Stimulated activated CD8-positive, alpha-beta memory T cell treated with anti-CD3 and anti-CD28 coated beads, Interleukin-2, amount 100 ng/mL, for 48 hours (primary cell): ENCODE measurements at places on chromosomes 6 and 20.
A peak's percentile ranks its signal among the peaks of the same experiment; 100 is the strongest.

- DNase-seq: peak; percentile 76
These were observed 33.0 kb downstream of the HNF4A start for GRCh38 chr20:44388466-44389023.

DNA sequence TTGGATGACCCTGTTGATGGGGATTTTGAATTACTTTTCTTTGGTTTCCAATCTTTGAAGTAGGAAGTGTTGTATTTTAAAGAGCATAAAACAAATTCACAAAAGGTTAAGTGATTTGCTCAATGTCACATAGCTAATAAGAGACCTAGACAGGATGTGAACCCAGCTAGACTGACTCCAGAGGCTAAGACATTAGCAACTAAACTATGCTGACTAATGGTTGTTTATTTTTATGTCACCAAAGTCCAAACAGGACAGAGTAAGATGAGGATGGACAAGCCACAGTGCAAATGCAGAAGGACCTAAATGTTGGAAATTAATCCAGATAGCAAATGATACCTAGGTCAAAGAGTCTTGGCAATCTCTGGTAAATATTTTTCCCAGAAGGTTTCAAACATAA, 38.0 kb downstream of the OGFRL1 start:
- no peak for DNase-seq

GRCh38 chr6:125987026-125987617, 782 bp downstream of the TRMT11 start:
- no peak for DNase-seq

GRCh38 chr6:53111865-53112264, 36.8 kb downstream of the GCM1 start:
- DNase-seq: no peak

- no peak for DNase-seq
These were observed 420.9 kb upstream of the PLCB4 start for GRCh38 chr20:8647961-8648441.

DNA sequence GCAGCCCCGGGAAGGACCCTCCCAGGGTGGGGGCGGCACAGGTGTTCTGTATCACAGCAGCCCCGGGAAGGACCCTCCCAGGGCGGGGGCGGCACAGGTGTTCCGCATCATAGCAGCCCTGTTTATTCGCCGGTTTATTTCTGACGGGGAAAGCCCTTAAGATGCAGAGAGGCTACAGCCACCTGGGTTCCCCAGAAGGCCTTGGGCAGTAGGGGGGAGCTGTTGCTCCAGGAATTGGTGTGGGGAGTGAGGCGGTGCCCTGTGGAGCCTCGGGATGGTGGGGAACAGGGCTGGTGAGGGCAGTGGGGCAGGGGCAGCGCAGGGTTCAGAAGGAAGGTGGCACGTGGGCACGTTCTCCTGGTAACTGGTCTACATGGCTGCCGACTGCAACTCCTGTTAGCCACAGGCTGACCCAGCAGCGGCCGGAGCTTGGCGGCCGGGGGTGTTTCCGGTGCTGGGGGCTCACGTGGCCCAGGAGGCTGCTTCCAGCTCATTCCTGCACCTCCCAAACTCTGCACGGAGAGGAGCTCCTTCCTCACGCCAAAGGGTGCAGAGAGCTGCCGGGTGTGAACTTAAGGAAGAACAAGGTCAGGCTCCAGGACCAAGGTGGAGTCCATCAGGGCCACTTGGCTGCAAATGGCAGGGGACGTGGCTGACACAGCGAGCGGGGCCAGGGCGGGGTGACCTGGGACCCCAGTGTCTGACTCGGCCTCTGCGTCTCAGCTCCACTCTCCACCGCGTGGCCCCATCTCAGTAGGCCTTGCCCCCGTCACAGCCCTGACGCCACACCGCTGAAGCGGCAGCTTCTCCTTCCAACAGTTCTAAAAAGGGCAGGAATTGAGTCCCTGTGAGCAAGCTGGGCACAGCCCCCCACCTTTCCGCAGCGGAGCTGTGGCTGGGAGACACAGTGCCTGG, 13.2 kb downstream of the SLCO4A1 start:
- no peak for DNase-seq

DNA sequence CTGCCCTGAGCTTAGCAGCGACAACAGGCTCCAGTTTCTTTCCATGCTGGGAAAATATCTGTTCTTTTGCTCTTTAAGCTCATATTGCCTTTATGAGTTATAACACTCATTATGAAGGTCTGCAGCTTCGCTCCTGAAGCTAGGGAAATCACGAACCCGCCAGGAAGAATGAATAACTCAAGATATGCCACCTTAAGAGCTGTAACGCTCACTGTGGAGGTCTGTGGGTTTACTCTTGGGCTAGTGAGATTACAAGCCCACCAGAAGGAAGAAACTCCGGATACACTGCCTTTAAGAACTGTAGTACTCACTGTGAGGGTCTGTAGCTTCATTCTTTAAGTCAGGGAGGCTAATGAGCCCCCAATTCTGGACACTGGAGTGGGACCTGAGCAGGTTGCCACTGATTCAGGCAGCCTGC, 3.0 kb upstream of the SSR1 start:
- no peak for DNase-seq

GRCh38 chr20:37152284-37152683, 26.8 kb upstream of the RPN2 start:
- DNase-seq: no peak

GRCh38 chr6:108403236-108403635, 108.4 kb downstream of the AFG1L start:
- DNase-seq: no peak

DNA sequence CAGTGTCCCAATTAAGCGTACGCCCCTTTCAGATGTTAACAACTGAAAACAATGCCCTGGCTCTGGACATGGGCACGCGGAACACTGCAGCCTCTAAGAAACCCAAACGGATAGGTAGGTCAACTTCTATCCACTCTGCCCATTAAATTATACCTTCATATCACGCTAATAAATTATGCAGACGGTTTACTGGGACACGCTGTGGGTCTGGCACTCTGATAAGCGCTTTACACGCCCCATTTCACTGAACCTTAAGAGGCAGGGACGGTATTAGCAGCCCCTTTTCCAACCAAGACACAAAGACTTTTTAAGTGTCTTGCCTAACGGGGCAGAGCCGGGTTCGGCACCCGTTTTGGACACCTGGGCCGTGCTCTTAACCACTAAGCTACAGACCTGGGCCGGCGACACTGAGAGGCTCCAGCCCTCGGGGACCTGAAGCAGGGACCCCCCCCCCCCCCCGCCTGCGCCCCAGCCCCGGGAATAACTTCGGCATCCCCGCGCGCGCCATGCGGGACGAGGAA, 744 bp downstream of the STAU1 start:
- DNase-seq: no peak

DNA sequence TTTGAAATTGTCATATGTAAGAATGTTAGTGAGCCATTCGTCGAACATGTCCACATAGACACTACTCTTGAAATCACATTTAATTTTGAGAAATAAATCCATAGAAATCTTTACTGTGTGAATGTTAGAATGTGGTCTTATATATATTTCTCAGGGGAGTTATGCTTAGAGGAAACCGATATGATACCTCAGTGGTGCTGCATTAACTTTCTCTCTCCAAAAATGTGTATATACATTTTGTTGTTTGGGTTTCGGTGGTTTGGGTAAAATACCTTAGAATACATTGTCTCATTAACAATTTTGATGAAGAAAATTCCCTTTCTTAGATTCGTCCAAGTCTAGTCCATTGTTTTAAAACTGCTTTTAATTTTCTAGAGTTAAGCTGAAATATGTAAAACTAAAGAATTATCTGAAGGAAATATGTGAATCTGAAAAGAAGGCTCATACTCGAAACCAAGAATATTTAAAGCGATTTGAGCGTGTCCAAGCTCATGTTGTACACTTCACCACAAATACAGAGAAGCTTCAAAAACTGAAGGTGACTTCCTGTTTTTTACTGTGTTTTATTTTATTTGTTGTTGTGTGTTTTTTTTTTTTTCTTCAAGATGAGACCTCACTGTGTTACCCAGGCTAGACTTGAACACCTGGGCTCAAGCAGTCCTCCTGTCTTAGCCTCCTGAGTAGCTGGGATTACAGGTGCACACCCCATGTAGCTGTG, 10.3 kb downstream of the KIZ start:
- DNase-seq: no peak

DNA sequence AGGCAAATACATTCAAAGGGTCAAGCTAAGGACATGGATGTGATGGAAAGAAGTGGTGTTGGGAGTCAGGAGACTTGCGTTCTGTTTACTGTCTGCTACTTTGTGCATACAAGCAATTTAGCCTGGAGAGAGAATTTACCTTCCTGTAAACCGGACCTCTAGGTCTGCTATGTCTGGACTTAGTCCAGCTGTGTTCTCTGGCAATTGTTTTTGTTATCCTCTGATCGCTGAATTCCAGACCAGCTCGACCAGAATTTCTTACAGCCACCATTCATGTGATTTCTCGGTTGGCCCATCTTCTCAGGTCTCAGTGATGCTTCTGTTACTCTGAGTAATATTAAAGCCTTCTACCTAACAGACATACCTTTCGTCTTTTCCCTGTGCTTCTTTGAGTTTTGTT, 75.2 kb downstream of the LRRC1 start:
- no peak for DNase-seq

GRCh38 chr20:41200446-41201202, 63.3 kb downstream of the PLCG1 start:
- no peak for DNase-seq

GRCh38 chr6:1911474-1911873, 301.8 kb downstream of the FOXC1 start:
- DNase-seq: no peak

DNA sequence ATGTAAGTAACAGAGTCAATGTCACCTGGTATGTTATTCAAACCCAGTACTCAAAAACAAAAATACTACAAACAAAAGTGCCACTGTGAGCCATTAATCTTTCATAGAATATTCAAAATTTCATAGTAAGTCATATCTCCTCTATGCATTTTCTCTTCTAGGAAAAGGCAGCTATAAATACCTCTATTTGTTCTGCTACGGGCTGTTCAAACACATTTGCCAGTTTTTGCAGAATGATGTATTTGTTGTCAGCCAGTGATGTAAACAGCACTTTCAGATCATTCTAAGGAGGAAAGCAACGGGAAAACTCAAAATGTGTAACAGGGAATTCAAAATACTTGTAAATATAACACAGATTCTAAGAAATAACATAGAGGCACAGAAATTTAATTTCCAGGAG, 388.2 kb downstream of the SYNE1 start:
- DNase-seq: no peak

DNA sequence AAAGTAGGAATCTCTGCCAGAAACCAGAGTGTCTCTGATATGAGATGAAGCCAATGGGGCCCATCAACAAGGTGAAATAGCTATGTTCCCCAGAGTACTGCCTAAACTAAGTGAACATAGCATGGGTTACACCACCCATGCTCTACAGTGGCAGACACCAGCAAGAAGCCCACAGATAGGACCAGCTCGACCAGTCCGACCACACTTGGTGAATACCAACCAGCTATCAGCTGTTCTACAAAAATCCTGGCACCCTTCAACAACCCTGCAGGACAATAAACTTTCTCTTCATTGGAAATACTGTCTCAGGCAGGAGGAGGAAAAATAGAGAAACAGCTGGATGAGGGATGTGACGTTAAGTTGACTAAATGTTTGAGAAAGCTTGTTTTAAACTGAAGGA, 311.4 kb downstream of the EPM2A start:
- DNase-seq: no peak

GRCh38 chr6:16670617-16671051, 90.6 kb downstream of the ATXN1 start:
- DNase-seq: no peak

- DNase-seq: no peak
These were observed 66.6 kb downstream of the CDKAL1 start for GRCh38 chr6:20600831-20601230.

DNA sequence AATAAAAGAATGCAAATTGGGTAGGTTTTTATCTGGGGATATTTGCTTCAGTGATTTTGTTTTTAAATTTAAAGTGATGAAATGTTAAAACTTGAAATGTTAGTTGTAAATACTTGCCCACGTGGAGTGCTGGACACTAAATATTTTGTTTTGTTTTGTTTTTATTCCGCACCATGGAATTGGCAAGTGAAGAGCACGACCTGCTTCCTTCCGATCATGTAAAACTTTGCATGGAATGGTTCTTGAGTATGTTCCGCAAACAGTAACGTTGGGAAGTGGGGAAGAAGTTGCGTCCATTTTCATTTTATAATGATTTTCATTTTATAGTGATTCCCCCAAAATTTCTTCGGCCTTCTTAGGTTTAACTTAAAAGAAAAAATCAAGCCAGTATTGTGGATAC, 765 bp downstream of the IRAK1BP1 start:
- no peak for DNase-seq

GRCh38 chr6:87482366-87482765, 9.6 kb downstream of the SLC35A1 start:
- DNase-seq: no peak

GRCh38 chr6:29789176-29789575, 38.4 kb upstream of the HLA-G start:
- no peak for DNase-seq

DNA sequence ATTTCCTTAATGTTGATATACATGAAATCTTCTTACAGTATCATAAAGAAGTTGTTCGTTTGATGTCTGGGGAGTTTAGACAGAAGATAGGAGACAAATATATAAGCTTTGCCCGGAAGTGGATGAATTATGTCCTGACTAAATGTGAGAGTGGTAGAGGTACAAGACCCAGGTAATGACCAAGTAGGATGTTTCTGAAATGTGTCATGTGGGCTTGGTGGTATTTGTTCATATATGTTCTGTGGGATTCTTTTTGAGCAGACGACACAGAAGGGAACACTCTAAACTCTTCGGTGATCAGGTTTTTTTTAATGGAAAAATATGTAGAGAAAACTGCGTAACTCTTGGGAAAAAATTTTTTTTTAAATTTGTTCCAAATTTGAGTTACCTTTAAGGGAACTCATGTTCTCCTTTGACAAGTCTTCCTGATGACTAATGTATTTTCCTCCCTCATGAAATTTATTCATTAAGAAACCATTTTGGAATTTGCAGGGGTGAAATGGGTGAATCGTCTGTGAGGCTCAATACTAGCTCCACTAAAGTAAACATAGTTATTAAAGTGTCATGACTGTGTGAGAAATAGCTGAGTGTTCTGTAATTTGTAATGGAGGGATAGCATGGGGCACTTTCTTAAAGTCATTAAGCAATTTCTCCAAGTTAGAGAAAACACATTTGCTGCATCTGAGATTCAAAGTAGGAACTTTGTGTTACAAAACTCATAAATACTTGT, 100.6 kb downstream of the MAP3K4 start:
- no peak for DNase-seq

GRCh38 chr6:161736781-161737292, 463.0 kb upstream of the AGPAT4 start:
- no peak for DNase-seq

- DNase-seq: peak; percentile 65
These were observed 23.9 kb downstream of the RPRD1B start for GRCh38 chr20:38057351-38057972.
